Pancreas (tissue), 10 donors: ENCODE measurements at places on chromosomes 7 and 10. TPM values are rescaled to one million over a fixed set of nuclear protein-coding genes. Genes with fewer than 3 reads are reported as not detected.

The DNAH11 gene
- polyA plus RNA-seq: 1.5 TPM

The ETV1 gene
- polyA plus RNA-seq: 1.4 TPM

The RFC2 gene
- 8.1 TPM for polyA plus RNA-seq

The KAT6B gene
- polyA plus RNA-seq: 8.7 TPM

The GTF2IRD1 gene
- 15.9 TPM for polyA plus RNA-seq

The MKI67 gene
- 0.11 TPM for polyA plus RNA-seq

The ASB15 gene
- not detected for polyA plus RNA-seq

The DLX6 gene
- 0.16 TPM for polyA plus RNA-seq

The CCL26 gene
- 0.47 TPM for polyA plus RNA-seq

The SAMD9 gene
- 0.76 TPM for polyA plus RNA-seq

The FAM237B gene
- not detected for polyA plus RNA-seq

The ADCY1 gene
- polyA plus RNA-seq: 1.0 TPM

The DEPP1 gene
- 217 TPM for polyA plus RNA-seq

The PNLIPRP2 gene
- 2,679 TPM for polyA plus RNA-seq

The NUDT13 gene
- 2.4 TPM for polyA plus RNA-seq
